ENCODE measurements at places on chromosomes 5 and 9. TPM values are rescaled to one million over a fixed set of nuclear protein-coding genes. Genes with fewer than 3 reads are reported as not detected.

IL4 gene
- total RNA-seq = not detected

ADGRD2 gene
- 0.03 TPM for total RNA-seq

PCDHGA3 gene
- total RNA-seq = 0.02 TPM

IL12B gene
- total RNA-seq = 0.07 TPM

BICD2 gene
- 31.4 TPM for total RNA-seq

FOXI1 gene
- not detected for total RNA-seq

PCDHA11 gene
- total RNA-seq = 0.24 TPM

NCS1 gene
- total RNA-seq = 33.0 TPM

HTR4 gene
- total RNA-seq = not detected

TAF11L2 gene
- not detected for total RNA-seq

SLC27A6 gene
- 0.03 TPM for total RNA-seq

ABLIM3 gene
- 23.7 TPM for total RNA-seq

C5orf63 gene
- total RNA-seq = 3.7 TPM

FREM1 gene
- not detected for total RNA-seq

CPLANE1 gene
- 4.1 TPM for total RNA-seq

PCBD2 gene
- total RNA-seq = 10.8 TPM

DIRAS2 gene
- not detected for total RNA-seq

CREBRF gene
- 2.2 TPM for total RNA-seq
